CD4-positive, CD25-positive, alpha-beta regulatory T cell (primary cell): ENCODE measurements at places on chromosomes 2 and 18. TPM values are rescaled to one million over a fixed set of nuclear protein-coding genes. Genes with fewer than 3 reads are reported as not detected.

DNA sequence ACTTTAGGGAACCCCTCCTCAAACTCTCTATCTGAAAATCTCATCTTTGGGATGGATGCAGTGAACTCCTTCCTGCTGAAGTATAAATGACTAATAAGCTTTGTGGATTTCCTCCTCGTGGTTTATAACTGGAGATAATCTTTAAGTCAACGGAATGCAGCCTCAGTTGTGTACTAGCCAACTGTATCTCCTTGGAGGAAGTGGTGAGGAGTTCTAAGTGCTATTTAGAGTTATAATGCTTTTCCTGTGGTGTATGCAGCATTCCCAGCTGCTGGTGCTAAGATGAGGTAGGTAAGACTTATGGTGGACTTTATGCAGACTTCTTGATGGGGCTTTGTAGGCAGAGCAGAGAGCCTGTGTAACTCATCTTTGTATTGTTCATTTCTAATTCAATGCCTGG is 90.9 kb downstream of the LYPD6B start:
- no peak for DNase-seq

The PAX3 gene
- not detected for polyA plus RNA-seq

DNA sequence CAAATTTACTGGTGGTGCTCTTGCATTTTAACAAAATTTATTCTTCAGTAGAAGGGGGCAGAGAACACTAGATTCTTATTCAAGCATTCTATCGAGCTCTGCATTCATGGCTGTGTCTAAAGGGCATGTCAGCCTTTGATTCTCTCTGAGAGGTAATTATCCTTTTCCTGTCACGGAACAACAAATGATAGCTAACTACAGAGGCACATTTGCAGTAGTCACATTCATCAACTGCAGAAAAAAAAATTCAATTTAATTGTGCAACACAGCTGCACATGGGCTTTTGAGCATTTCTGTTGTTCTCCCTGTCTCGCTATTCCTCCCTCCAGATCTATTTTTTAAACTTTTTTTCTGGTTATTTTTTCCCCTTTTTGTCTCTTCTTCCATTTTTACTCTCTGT is 13.0 kb upstream of the DLX1 start:
- DNase-seq = no peak

- DNase-seq = no peak
These were observed 27.0 kb downstream of the TFPI start for GRCh38 chr2:187527262-187527661.

DNA sequence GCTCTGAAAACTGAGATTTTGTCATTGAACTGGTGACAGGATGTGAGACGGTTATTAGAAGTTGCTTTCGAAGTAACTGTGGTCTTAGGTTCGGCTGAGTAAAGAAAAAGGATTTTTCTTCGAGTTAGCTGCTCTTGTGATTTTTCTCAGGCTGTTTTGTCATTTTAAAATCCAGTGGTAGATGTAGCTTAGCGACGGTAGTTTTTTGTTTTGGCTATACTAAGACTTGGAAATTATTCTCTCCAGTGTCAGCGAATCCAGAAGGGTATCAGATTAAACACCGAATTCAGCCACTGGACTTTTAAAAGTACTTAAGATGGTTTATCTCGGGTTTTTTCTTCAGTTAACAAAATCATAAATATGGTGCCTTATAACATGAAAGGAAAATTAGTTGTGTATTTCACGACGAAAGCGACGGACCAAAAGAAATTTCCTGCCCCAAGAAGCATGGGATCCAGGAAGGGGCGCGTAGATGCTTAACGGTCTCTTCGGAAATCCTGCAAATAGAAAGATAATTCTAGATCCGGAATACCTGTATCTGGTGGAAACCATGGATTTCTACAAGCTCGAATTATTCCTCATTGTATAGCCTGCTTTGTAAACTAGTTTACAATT is 1.2 kb downstream of the SFT2D3 start:
- no peak for DNase-seq

The KCNE4 gene
- not detected for polyA plus RNA-seq

- no peak for DNase-seq
These were observed 269.8 kb upstream of the ID2 start for GRCh38 chr2:8412082-8412481.

The CNGA3 gene
- polyA plus RNA-seq = not detected

- DNase-seq = no peak
These were observed 112.9 kb downstream of the LTBP1 start for GRCh38 chr2:33059471-33060156.

DNA sequence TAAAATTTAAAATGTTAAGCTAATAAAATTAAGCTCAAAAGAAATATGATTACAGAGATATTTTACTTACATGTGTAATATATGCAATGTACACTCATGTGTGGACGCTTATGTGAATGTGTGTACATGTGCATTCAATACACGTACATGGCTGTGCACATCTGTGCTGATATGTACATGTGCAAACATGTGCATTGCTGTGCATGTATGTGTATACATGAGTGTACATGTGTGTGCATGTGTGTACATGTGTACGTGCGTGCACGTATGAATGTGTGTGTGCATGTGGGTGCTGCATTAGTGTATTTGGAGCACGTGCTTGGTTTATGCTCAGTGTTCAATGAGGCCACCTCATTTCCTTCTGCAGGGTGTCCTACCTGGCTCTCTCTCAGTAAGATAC is 88.2 kb upstream of the TMEM18 start:
- no peak for DNase-seq

GRCh38 chr2:71614976-71615766 is 161.8 kb downstream of the DYSF start:
- no peak for DNase-seq

DNA sequence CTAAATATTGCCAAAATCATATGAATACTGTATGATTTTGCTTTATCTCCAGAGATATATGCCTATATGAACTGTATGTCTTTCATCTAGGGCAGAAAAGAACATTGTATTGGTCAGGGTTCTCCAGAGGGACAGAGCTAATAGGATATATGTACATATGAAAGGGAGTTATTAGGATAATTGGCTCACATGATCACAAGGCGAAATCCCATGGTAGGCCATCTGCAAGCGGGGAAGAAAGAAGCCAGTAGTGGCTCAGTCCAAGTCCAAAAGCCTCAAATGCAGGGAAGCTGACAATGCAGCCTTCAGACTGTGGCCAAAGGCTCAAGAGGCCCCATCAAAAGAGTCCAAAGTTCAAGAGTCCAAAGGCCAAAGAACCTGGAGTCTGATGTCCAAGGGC is 209.9 kb downstream of the RNF144A start:
- DNase-seq = no peak

The PLEKHB2 gene
- polyA plus RNA-seq = 68.7 TPM

GRCh38 chr2:50584185-50584584 is 447.7 kb downstream of the NRXN1 start:
- DNase-seq = no peak

GRCh38 chr18:77165503-77166188 is 33.1 kb upstream of the MBP start:
- DNase-seq = no peak

- peak; percentile 85 for DNase-seq
These were observed 1.0 kb downstream of the ZDBF2 start for GRCh38 chr2:206275312-206276055.

The PNO1 gene
- 20.6 TPM for polyA plus RNA-seq

The CPO gene
- not detected for polyA plus RNA-seq

GRCh38 chr2:12773586-12774394 is 57.1 kb downstream of the TRIB2 start:
- no peak for DNase-seq

DNA sequence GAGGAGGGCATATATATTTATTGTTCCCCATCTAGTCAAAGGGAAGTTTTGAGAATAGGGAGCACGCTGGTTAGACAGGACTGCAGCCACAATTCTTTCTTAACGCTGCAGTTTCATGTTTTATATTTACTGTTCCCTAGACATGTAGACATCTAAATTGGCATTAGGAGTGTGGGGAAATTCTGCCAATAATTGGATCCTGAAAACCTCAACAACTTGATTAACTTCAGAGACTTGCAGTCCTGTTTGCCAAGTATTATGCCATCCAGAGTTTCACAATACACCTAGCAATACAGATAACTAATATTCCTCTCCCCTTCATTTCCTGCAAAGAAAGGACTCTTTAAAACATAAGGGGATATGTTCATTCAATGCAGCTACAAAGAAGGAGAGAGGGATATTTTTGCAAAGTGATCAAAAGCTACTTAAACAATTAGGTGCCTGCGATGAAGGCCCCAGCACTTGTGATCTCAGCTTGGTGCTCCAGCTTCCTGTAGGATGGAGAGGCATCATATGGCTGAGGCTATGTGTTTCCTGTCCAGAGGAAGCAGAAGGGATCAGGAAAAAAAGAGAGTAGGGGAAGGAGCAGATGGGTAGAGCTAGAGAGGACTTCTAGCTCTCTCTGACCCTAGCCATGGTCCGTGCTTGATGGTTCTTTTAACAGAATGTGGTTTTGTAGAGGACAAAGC is 264.4 kb downstream of the MTX2 start:
- no peak for DNase-seq

The C2orf80 gene
- polyA plus RNA-seq = not detected

DNA sequence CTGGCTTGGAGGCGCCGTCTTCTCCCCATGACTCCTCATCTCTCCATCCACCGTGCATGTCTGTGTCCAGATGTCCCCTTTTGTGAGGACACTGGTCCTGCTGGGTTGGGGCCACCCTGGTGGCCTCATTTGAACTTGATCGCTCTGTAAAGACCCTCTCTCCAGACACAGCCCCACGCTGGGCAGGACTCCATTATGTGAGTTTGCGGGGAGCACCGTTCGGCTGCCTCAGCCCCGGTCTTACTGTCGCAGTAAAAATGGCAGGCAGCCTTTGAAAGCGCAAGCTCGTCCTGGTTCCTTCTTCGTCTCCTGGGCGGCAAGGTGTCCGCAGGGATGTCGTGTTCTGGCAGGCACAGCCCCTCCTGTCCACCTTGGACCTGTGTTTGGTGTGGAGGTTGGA is 17.7 kb downstream of the NFATC1 start:
- no peak for DNase-seq

The TACR1 gene
- polyA plus RNA-seq = not detected

DNA sequence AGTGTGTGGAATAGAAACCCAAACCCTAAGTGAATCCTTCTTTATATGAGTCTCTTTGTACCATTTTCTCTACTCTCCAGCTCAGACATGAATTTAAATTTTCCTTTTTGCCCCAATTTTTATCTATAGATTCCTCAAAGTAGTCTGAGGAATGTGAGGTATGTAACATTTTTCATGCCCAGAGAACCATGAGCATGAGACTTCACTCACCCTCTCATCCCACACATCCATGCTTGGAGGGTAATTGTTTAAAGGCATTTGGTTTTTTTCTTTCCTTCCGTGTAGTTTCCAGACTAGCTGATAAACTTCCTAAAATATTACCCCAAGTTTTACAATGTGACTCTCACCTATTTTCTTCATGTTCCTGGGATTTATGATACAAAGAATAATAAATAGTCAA is 2056.8 kb upstream of the CELF4 start:
- DNase-seq = no peak

DNA sequence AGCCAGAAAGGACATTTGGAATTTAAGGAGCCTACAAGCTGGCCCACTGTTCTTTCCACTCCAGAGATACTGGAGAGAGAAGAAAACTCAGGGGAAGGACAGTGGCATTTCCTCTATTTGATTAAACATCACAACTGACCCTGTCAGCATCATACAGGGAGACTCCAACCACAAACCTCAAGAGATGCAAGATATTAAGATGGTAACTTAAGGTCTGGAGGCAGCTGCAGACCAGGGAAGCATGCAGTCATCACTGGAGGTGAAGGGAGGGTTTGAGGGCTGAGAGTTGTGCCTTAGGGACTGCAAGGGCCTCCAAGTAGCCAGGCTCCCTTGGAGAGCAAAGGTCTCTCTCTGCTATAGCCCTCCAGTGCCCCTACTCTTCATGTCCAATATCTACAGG is 67.4 kb downstream of the RNF152 start:
- DNase-seq = no peak

DNA sequence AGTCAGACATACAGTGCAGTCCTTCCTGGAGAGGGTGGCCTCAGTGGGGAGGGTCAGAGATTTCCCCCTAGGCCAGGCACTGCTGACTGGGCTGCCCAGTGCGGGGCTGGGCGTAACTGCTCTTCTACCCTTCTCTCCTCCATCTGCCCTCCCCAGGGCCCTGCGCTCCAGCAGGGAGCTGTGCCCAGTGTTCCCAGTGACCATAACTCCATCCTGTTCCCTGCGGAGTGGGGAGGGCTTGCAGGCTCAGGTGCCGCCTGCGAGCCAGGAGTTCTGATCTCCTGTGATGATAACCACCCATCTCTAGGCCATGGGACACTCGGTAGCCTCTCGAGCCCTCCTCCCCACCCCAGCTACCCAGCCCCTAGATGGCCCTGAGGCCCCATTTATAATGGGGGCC is 107.6 kb downstream of the SMAD7 start:
- no peak for DNase-seq

- no peak for DNase-seq
These were observed 212.6 kb upstream of the ACVR2A start for GRCh38 chr2:147632198-147632597.

DNA sequence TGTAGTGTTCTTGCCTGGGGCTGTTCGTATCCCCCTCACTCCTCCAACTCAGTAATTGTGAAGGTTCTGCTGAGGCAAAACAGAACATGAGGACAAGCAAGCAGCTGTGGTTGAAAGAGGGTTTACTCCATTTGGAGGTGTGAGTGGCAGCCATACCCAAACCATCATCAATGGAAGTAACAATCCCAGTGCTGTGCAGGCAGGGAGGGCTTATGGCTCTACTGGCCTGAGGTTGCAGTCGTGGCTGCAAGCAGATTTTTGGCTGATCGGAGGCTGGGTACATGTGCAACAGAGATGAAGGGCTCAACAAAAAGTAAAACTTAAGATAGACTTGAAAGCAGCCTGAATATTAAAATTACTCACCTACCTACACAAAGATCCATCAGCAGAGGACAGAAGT is 13.2 kb downstream of the SRSF7 start:
- DNase-seq = no peak

The TEX51 gene
- not detected for polyA plus RNA-seq

- no peak for DNase-seq
These were observed 47.8 kb downstream of the TRAPPC12 start for GRCh38 chr2:3427272-3427671.

- no peak for DNase-seq
These were observed 2.0 kb upstream of the ATRAID start for GRCh38 chr2:27209621-27210401.

- DNase-seq = no peak
These were observed 1.5 kb downstream of the IL1B start for GRCh38 chr2:112835061-112835501.

- DNase-seq = no peak
These were observed 178.0 kb downstream of the ASXL3 start for GRCh38 chr18:33755931-33756560.

GRCh38 chr2:239819974-239820555 is 205.1 kb downstream of the NDUFA10 start:
- DNase-seq = no peak

GRCh38 chr2:100972452-100972851 is 29.6 kb upstream of the RPL31 start:
- no peak for DNase-seq

- DNase-seq = no peak
These were observed 3.0 kb downstream of the SPATS2L start for GRCh38 chr2:200309296-200310049.

GRCh38 chr18:9017167-9017904 is 85.2 kb upstream of the NDUFV2 start:
- DNase-seq = no peak

GRCh38 chr2:128281852-128282245 is 36.8 kb downstream of the HS6ST1 start:
- no peak for DNase-seq
